Right lobe of liver (tissue), 6 donors: ENCODE measurements at places on chromosomes 1 and 21. TPM values are rescaled to one million over a fixed set of nuclear protein-coding genes. Genes with fewer than 3 reads are reported as not detected.

ZNF683 gene
- total RNA-seq = not detected

MTARC2 gene
- 140 TPM for total RNA-seq

PROK1 gene
- not detected for total RNA-seq

- H3K4me3 ChIP-seq = no peak overlapping the region
- H3K4me1 ChIP-seq = no peaks in the 10 kb centered on the region
- H3K27ac ChIP-seq = no peak overlapping the region
- H3K27me3 ChIP-seq = no peaks in the 10 kb centered on the region
- DNase-seq = no peak
Observed at GRCh38 chr1:160219062-160219929, 14.1 kb downstream of the PEA15 start.

DNA sequence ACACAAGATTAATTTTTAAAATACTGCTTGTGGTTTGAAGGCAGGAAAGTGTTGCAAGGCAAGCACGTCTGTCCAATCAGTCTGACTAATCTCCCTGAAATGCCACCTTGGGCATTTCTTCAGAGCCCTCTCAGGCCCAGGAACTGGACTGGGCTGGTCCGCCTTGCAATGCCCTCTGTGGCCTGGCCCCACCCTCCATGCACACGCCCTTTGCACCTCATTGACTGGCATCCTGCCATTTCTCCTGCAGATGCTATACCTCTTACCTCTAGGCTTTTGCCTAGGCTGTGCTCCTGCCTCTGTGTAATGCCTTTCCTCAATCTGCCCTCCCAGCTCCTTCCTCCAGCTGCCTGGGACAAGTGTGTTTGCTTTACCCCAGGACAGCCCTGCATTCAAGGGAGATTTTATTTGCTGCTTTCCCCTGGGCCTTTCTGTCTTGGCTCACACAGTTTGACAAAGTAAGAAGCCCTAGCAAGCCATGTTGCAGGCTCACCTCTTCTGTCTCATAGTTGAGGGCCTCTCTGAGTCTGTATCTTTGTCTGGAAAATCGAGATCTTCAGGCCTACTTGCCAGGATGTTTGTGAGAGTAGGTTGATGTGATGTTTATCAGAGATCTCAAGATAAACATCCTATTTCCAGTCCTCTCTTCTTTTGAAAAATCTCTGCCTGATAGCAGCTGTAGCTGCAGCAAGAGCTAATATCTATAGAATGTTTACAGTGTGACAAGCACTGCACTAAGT, 149.2 kb upstream of the JUN start:
- no peaks in the 10 kb centered on the region for H3K27me3 ChIP-seq
- H3K27ac ChIP-seq = no peak overlapping the region
- peak; percentile 44 for DNase-seq
- H3K36me3 ChIP-seq = no peaks in the 10 kb centered on the region
- no peak overlapping the region for H3K4me3 ChIP-seq

- H3K4me1 ChIP-seq = no peaks in the 10 kb centered on the region
- no peaks in the 10 kb centered on the region for H3K36me3 ChIP-seq
- H3K27me3 ChIP-seq = no peaks in the 10 kb centered on the region
- DNase-seq = no peak
- H3K27ac ChIP-seq = no peak overlapping the region
- no peak overlapping the region for H3K4me3 ChIP-seq
Observed at GRCh38 chr1:198939956-198940355, 301.1 kb downstream of the PTPRC start.

GRCh38 chr1:32353886-32354570, 8.3 kb downstream of the FAM229A start:
- H3K36me3 ChIP-seq = no peaks in the 10 kb centered on the region
- H3K4me1 ChIP-seq = peaks cover 22% of the 10 kb centered on the region

GRCh38 chr1:224212618-224213061, 29.6 kb downstream of the DEGS1 start:
- no peak overlapping the region for H3K4me3 ChIP-seq
- H3K36me3 ChIP-seq = no peaks in the 10 kb centered on the region
- H3K27ac ChIP-seq = peak overlapping the region; percentile 18

DNA sequence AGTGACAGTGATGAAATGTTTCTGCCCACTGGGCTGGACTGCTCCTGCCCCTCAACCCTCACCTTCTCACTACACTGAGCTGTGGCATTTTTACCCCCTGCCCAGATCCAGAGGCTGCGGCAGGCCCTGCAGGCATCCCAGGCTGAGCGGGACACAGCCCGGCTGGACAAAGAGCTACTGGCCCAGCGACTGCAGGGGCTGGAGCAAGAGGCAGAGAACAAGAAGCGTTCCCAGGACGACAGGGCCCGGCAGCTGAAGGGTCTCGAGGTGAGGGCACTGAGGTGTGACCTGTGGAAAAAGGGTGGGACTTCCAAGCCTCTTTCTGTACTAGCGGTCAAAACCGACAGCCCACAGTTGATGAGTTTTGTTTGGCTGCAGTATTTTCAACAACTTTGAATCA, 6.2 kb upstream of the TUFT1 start:
- no peak overlapping the region for H3K27ac ChIP-seq
- peaks cover 57% of the 10 kb centered on the region for H3K36me3 ChIP-seq
- H3K27me3 ChIP-seq = no peaks in the 10 kb centered on the region
- DNase-seq = no peak
- H3K4me3 ChIP-seq = no peak overlapping the region

GRCh38 chr1:231134624-231135023, 27.2 kb upstream of the TRIM67 start:
- no peak overlapping the region for H3K4me3 ChIP-seq
- H3K27me3 ChIP-seq = no peaks in the 10 kb centered on the region
- no peak for DNase-seq
- no peaks in the 10 kb centered on the region for H3K36me3 ChIP-seq
- no peak overlapping the region for H3K27ac ChIP-seq

GRCh38 chr1:28288487-28288886, 29.2 kb downstream of the SESN2 start:
- H3K4me3 ChIP-seq = no peak overlapping the region
- no peak for DNase-seq
- H3K27me3 ChIP-seq = no peaks in the 10 kb centered on the region

DNA sequence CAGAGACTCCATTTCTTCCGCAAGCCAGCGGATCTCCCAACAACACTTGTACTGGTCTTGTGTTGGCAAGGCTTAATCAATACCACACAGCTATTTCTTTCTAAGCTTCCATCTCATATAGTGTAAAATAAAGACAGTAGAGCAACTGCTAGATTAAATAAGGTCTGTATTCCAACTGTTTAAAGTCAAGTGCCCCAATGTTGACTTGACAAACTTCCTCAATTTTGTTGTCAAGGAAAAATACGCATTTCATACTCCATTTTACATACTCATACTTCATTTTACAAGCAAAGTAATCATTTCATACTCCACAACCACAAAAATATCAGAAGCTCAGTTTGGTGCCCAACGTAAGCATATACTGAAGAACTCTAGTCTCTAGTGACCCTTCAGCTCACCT, 143.0 kb downstream of the RERE start:
- no peaks in the 10 kb centered on the region for H3K4me1 ChIP-seq
- H3K4me3 ChIP-seq = no peak overlapping the region
- no peak for DNase-seq
- no peaks in the 10 kb centered on the region for H3K36me3 ChIP-seq
- no peak overlapping the region for H3K27ac ChIP-seq
- H3K27me3 ChIP-seq = no peaks in the 10 kb centered on the region
